ENCODE measurements at places on chromosomes 11 and 22. TPM values are rescaled to one million over a fixed set of nuclear protein-coding genes. Genes with fewer than 3 reads are reported as not detected.
A peak's percentile ranks its signal among the peaks of the same experiment; 100 is the strongest.

Gene SLC16A8
- polyA plus RNA-seq, result not detected

Gene MYH9
- 255 TPM for polyA plus RNA-seq

DNA sequence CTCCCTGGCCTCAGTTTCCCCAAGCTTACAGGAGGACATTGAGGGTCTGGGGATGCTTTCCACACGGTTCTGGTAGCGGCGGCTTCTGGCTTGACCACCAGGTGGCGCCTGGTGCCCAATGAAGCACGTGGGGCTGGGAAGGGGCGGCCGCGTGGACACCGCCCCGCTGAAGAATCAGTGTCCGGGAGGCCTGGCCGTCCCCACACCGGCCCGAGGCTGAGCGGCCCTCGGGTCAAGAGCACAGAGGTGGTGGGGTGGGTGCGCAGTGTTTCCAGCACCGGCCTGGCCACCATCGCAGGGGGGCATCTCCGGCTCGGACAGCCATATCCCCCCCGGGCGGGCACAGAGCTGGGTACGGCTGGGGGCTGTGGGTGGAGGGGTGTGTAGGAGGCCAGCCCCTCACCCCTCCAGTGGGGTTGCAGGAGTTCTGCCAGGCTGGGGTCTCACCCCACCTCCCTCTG lies 27.8 kb upstream of the PPARA start:
- H3K27ac ChIP-seq, result no peak overlapping the region
- no peaks in the 10 kb centered on the region for H3K27me3 ChIP-seq
- peak; percentile 52 for DNase-seq
- H3K4me3 ChIP-seq, result no peak overlapping the region
- no peaks in the 10 kb centered on the region for H3K4me1 ChIP-seq

GRCh38 chr11:90344546-90344945 lies 121.7 kb upstream of the CHORDC1 start:
- H3K27ac ChIP-seq, result no peak overlapping the region
- no peak for DNase-seq
- H3K4me3 ChIP-seq, result no peak overlapping the region
- no peaks in the 10 kb centered on the region for H3K27me3 ChIP-seq
- H3K4me1 ChIP-seq, result no peaks in the 10 kb centered on the region

DNA sequence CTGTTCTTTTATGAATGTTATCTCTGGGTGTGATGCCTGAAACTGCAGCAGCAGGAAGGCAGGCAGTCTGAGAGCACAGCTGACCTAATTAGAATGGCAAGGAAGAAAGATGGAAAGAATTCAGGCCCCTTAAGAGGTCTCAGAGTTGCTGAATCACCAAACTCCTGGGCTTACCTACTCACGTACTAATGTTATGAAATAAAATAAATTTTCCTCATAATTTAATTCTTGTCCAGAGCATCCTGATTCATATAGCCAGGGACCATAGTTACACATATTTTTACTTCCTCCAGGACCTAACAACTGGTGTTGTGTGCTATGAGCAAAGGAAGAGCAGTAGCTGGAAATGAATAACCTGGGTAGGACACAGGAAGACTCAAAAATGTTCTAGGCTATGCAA lies 41.9 kb downstream of the SNX19 start:
- H3K36me3 ChIP-seq, result peaks cover 29% of the 10 kb centered on the region
- H3K27me3 ChIP-seq, result no peaks in the 10 kb centered on the region
- no peak overlapping the region for H3K4me3 ChIP-seq
- no peak for DNase-seq

DNA sequence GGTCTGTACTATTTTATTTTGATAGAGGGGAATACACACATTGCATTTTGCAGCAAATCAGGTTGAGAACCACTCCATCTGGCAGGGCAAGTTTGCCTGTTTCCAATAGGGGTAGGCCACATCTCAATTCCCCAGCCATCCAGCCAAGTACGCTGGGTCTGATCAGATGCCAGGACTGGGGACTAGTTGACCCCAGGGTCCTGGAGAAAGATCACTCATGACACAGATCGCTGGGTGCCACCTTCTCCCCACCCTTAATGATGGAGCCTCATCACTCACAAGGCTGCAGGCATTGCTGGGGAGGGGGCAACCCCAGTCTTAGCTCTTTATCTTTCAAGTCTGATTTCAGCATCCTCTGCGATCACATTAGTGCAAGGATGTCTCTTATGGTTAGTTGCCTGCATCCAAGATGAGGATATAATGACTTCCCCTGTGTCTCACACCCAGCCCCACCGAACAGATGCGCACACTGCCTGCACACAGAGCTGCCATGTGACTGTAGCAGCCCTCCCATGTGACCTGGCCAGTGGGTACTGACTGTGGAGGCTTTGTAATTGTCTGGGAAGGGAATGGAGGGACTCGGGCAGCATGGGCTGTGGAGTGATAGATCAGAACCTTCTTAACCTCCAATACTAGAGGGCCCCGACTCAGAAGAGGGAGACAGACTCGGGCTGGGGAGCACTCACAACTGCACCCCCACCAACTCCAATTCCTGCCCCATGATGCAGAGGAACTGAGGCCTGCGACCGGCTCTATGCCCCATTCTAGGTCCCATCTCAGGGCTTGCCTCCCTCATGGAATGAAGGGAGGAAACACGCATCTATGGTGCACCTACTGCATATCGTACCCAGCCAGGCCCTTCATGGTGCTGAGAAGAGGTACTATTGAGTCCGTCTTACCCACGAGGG lies 155.8 kb downstream of the DSCAML1 start:
- no peak overlapping the region for H3K27ac ChIP-seq
- H3K36me3 ChIP-seq, result peaks cover 11% of the 10 kb centered on the region
- H3K4me3 ChIP-seq, result no peak overlapping the region

DNA sequence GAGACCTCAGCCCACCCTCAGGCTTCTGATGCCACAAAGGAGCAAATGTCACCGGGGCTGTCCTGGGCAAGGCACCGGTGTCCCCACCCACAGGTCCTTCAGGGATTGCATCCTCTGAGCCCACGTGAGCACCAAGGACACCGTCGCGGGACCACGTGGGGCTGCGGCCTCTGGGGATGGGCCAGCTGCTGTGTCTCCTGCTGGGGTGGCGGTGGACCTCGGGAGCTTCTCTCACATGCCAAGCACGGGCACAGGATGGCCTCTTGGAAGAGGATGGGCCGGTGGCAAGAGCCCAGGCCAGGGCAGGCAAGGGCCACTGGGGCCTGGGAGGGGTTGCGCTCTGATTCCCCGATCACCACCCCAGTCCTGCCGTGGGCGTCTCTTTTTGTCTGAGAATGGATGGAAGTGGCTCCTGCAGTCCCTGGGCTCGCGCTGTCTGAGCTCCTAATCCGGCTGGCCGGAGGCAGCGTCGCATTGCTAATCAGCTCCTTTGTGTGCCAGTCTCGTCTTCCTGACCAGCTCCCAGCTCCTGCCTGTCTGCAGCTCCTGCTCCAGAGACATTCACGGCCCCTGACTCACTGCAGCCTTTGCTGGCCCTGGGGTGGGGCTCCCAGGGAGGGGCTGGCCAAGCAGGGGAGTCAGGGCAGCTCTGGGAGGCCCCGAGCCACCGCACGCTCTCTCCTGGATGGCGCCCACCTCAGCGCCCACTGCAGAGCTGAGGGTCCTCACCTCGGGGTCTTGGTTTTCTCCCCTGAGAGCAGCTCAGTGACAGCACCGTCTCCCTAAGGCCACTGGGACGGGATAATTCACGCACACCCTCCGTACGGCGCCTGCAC lies 146.7 kb downstream of the CTTN start:
- H3K4me3 ChIP-seq, result no peak overlapping the region
- no peaks in the 10 kb centered on the region for H3K27me3 ChIP-seq
- H3K27ac ChIP-seq, result no peak overlapping the region
- DNase-seq, result no peak
- no peaks in the 10 kb centered on the region for H3K4me1 ChIP-seq

DNA sequence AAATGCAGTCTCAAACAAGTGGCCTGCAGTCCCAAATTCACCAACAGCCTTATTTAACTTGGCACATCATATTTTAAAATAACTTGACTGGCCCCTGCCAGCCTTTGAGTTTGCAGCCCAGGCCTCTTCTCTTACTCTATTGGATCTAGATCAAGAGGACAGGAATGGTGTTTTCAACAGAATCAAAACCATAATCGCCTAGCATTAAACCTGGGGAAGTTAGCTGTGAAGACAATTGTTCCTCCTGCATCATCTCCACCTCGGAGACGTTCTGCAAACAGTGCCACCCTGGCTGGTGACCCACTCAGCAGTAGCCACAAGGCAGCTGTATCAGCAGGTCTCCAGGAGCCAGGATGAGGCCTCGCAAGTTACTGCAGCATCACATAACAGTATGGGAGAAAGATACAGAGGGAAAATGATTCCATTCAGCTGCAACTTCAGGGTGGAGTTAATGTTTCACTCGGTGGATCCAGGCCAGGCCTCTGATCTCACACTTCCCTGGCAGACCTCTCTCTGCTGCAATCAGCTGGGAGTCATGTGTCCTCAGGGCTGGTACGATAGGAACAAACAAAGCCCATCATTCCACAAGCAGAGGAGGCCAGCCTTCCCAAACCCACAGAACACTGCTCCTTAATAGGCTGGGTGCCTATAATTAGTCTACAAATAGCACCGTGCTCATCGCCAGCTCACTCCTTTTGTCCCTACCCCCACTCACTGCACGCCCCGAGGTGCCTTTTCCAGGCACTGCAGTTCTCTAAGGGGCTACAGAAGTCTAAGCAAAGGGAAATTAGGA lies 18.6 kb upstream of the SCN2B start:
- H3K27ac ChIP-seq, result no peak overlapping the region
- peaks cover 3% of the 10 kb centered on the region for H3K4me1 ChIP-seq
- peaks cover 8% of the 10 kb centered on the region for H3K36me3 ChIP-seq

DNA sequence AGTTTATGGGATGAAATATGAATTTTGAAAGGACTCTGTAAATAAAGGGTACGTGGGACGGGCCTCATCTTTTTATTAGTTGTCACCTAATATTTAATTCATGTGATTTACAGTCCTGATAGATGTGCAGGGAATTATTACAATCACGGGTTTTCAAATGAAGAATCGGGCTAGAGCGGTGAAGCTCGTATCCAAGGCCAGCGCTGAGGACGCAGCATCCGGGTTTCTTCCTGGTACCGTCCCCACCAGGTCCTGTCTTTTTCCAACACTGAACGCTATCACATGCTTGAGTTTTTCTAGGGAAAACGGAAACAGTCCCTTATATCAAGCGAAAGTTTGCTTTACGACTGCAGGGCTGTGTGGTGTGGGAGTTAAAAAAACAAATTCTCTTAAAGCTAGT lies 787 bp downstream of the SMDT1 start:
- no peaks in the 10 kb centered on the region for H3K27me3 ChIP-seq
- no peak for DNase-seq
- peak overlapping the region; percentile 99 for H3K4me3 ChIP-seq
- peaks cover 50% of the 10 kb centered on the region for H3K4me1 ChIP-seq
- H3K36me3 ChIP-seq, result peaks cover 8% of the 10 kb centered on the region

- H3K4me3 ChIP-seq, result no peak overlapping the region
- peak; percentile 21 for DNase-seq
- peak overlapping the region; percentile 34 for H3K27ac ChIP-seq
- no peaks in the 10 kb centered on the region for H3K36me3 ChIP-seq
- H3K4me1 ChIP-seq, result peaks cover 28% of the 10 kb centered on the region
- H3K27me3 ChIP-seq, result peaks cover 7% of the 10 kb centered on the region
Measured at GRCh38 chr22:26615149-26615548, 2.7 kb downstream of the CRYBB1 start.

- H3K27me3 ChIP-seq, result no peaks in the 10 kb centered on the region
- peak overlapping the region; percentile 85 for H3K4me3 ChIP-seq
- H3K27ac ChIP-seq, result peak overlapping the region; percentile 69
- DNase-seq, result peak; percentile 72
- no peaks in the 10 kb centered on the region for H3K36me3 ChIP-seq
Measured at GRCh38 chr22:33519071-33519973, 401.0 kb downstream of the LARGE1 start.

- H3K36me3 ChIP-seq, result no peaks in the 10 kb centered on the region
- no peak overlapping the region for H3K4me3 ChIP-seq
- H3K27me3 ChIP-seq, result no peaks in the 10 kb centered on the region
- H3K4me1 ChIP-seq, result peaks cover 20% of the 10 kb centered on the region
- H3K27ac ChIP-seq, result peak overlapping the region; percentile 74
Measured at GRCh38 chr11:60498399-60498798, 5.8 kb downstream of the MS4A12 start.

DNA sequence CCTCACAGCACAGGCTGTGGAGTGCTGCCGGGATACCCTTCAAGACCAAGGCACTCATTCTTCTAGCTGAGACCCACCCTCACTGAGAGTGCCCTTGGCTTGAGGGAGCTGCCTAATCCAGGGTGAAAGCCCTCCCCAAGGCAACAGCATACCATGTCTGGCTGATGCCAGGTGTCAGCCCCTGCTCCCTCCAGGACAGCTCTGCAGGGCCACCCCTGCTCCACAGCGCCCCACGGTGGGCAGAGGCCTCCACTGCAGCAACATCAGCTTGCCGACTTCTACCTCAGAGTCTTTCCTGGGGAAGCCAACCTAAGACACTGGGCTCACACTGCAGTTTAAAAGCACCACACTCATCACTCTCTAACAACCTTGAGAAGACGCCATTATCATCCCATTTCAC lies 29.0 kb downstream of the TTLL1 start:
- H3K36me3 ChIP-seq, result peaks cover 8% of the 10 kb centered on the region
- H3K27me3 ChIP-seq, result no peaks in the 10 kb centered on the region
- no peak overlapping the region for H3K4me3 ChIP-seq
- DNase-seq, result peak; percentile 6

GRCh38 chr11:6834021-6834420 lies 11.5 kb upstream of the OR10A5 start:
- no peak overlapping the region for H3K27ac ChIP-seq
- no peak for DNase-seq
- no peak overlapping the region for H3K4me3 ChIP-seq

- no peak for DNase-seq
- H3K27me3 ChIP-seq, result no peaks in the 10 kb centered on the region
- H3K36me3 ChIP-seq, result no peaks in the 10 kb centered on the region
- no peak overlapping the region for H3K27ac ChIP-seq
- peaks cover 5% of the 10 kb centered on the region for H3K4me1 ChIP-seq
Measured at GRCh38 chr11:123448823-123449222, 18.8 kb downstream of the GRAMD1B start.

DNA sequence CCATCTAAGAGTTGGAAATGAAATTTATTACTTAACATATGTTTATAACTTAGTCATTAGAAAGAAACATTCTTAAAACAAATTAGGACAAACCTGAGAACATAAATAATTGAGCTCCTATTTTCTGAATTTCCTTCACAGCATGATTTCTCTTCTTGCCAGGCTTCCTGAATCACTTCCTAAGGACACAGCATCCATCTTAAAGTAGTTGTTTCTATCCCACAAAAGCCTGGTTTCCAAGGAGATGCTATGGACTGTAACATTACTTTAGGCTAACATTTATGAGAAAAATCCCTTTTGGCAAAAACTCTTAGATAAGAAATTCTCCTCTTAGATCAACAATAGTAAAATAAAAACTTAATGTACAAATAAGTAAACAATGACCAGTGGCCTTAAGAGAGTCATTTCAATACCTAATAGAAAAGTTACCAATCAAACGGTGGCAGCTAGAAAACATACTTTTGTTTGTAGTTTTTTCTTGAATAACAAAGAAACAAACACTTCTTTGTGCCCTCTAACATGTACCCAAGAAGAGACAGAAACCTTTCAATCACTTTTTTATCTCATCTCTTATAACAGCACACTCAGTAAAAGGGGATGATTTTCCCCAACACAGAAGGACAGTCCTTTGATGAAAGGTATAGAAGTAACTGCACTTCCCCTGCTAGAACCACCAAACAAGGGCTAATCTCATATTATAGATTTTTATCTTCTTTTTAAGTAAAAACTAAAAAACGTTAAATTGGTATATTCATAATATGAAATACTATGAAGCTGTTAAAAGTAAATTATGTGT lies 74.5 kb downstream of the TTC28 start:
- no peak overlapping the region for H3K27ac ChIP-seq
- H3K4me3 ChIP-seq, result no peak overlapping the region
- no peak for DNase-seq
- H3K4me1 ChIP-seq, result no peaks in the 10 kb centered on the region

- no peaks in the 10 kb centered on the region for H3K27me3 ChIP-seq
- no peaks in the 10 kb centered on the region for H3K36me3 ChIP-seq
Measured at GRCh38 chr11:72218251-72218745, 1.7 kb downstream of the FOLR2 start.
